ENCODE measurements at places on chromosomes 5 and 9.

- no peak for DNase-seq
Observed at GRCh38 chr5:93053825-93054224, 527.2 kb downstream of the NR2F1-AS1 start.

DNA sequence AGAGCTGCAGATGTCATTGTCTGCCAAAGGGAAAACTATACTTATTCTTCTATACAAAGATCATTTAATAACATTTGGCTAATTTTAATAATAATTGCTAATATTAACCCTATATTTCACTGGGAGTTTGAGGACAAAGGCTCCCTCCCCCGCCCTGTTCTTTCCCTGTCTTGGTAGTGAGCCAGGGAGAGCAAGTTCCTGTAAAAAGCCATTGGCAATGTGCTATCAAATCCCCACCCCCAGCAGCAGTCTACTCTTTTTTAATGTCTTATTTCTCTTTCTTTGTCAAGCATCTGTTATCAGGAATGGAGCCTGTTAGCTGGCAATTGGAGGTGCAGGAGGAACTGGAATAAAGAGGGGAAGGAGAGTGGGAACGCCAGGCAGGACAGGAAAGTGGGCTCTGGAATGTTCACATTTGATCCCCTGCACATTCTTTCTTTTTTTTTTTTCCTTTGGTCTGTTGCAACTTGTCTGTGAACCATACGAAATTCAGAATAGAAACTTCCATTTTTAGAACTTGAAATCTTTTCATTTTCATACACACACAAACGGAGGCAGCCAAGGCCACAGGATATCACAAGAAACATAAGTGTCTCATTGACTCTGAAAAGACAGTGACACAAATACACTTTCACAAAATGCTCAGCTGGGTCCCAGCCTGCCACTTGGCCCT, 664.8 kb upstream of the ZNF608 start:
- no peak for DNase-seq

- DNase-seq, result no peak
Observed at GRCh38 chr5:127940854-127941253, 142.7 kb upstream of the SLC12A2 start.

GRCh38 chr5:42840842-42841567, 29.3 kb upstream of the SELENOP start:
- no peak for DNase-seq

- no peak for DNase-seq
Observed at GRCh38 chr5:90479611-90480385, 5.1 kb downstream of the POLR3G start.

DNA sequence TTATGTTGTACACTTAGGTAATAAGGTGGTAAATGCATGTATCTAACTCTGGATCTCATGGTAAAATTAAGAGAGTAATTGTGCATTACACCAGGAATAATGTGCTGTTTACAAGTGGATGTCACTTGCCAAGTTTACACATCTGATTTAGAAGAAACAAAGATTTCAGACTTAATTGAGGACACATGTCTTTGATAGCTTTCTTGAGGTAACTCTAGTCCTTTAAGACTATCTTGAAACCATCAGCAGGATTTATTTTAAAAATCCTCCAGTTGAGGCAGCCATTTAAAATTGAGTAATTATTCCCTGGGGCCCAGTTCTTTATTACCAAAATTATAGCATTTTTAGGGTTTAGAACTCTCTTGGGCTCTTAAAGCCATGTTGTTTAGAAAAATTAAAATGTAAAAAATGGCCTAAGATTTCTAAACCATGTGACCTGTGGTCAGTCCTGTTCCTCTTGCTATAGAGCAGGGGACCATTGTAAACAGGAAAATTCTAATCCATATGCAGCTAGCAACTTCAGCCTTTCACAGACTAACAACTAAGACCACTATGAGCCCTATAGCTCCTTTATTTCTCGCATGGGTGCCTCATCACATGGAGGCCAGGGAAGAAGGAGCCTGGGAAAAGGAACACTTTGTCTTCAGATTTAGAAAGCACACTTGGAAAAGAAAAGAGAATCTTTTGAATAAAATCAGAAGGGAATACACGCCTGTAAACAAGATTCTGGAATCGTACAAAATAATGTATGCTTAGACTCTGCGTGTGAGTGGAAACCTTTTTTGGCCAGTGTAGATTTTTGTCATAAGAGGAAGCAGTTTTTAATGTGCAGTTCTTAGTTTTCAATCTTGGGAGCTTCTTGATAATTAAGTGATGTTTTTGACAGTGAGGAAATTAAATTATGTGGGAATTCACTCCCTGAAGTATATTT, 71.2 kb downstream of the ZSWIM6 start:
- DNase-seq, result no peak

DNA sequence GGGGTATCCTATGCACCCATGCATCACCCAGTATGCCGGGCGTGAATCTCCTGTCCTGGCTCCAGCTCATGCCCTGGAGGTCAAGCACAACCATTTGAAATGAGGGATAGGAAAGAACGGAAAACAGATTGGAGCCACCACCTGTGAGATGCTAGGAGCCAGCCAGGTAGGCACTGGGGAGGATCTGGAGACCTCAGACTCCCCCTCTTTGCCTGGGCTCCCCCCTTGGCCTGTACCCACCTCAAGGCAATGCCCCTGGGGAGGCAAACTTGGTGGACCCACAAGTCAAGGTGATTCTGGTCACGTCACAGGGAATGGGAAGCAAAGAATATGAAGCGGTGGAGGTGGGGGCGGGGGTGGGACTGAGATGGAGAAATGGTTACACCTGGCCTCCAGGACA, 92.6 kb downstream of the PAX5 start:
- no peak for DNase-seq

GRCh38 chr9:16158093-16158492, 605.2 kb downstream of the CCDC171 start:
- DNase-seq, result no peak

DNA sequence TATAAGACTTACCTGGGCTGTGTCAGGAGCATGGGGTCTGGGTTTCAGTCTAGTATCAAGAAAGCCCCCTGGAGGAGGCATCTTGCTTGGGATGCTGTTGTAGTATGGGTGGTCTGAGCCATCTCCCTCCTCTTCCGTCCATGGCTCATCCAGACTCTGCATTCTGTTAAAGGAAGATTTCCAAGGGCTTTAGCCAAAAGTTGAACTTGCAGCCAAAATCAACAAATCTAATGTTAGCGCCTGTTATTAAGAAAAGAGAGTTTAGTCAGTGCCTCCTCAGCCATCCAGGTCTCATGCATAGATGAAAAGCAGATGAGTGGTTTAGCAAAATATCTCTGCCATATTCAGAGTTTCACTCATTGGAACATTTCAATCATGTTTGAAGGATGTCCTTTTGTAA, 55.6 kb downstream of the S1PR3 start:
- no peak for DNase-seq

DNA sequence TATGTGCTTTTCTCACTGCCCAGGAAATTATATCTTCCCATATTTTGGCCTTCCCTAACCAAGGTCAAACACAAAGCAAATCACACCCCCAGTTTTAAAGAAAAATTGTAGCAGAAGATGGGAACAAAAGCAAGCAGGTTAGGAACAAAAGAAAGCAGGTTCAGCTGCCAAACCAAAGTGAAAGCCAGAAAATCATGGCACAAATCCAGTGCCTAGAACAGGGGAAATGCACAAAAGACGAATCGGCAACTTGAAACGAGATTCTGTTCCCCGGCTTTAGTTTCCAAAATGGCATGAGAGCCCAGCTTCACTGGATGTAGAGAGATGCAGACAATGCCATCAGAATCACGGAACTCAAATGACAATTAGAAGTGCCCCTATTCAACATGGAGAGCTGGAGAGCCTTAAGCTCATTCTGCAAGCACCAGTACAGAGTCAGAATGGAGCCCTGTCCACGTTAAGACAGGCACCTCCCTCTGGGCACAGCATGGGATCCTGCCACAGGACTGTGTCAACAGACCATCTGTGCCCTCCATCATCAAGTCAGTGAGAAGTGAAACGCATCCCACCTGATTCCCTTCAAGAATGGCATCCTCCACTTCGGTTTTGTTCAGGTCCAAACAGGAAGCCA, 13.8 kb downstream of the DNAH5 start:
- DNase-seq, result no peak

GRCh38 chr5:73743161-73743560, 117.2 kb downstream of the ARHGEF28 start:
- DNase-seq, result no peak

Measured in activated naive CD4-positive, alpha-beta T cell treated with anti-CD3 and anti-CD28 coated beads, Interleukin-2, amount 50 U/mL, for 16 hours (primary cell).